Activated CD4-positive, alpha-beta T cell treated with anti-CD3 and anti-CD28 coated beads, Interleukin-2, amount 50 U/mL, for 1 hour (primary cell): ENCODE measurements at places on chromosomes 13 and 19.

DNA sequence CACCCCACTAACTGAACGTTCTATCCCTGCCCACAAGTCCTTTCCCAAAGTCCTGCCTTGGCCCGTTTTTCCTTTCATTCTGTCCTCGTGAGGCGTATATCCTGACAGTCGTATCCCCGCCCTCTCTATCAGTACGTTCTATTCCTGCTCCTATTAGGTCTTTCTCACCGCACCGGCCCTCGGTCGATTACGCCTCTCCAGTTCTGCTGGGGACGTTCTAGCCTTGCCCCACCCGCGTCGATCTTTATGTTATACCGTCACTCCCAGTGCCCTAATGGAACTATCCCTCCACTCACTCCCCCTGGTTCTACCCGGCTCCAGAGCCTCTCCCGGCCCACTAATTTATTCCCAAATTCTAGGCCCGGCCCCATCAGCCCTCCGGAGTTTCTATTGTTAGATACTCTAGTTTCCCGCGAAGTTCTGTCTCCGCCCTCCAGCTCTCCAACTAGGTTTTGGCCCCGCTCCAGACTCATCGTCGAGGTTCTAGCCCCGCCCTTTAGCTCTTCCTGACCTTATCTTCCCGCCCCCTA is 2.0 kb downstream of the PLAUR start:
- no peak for DNase-seq

DNA sequence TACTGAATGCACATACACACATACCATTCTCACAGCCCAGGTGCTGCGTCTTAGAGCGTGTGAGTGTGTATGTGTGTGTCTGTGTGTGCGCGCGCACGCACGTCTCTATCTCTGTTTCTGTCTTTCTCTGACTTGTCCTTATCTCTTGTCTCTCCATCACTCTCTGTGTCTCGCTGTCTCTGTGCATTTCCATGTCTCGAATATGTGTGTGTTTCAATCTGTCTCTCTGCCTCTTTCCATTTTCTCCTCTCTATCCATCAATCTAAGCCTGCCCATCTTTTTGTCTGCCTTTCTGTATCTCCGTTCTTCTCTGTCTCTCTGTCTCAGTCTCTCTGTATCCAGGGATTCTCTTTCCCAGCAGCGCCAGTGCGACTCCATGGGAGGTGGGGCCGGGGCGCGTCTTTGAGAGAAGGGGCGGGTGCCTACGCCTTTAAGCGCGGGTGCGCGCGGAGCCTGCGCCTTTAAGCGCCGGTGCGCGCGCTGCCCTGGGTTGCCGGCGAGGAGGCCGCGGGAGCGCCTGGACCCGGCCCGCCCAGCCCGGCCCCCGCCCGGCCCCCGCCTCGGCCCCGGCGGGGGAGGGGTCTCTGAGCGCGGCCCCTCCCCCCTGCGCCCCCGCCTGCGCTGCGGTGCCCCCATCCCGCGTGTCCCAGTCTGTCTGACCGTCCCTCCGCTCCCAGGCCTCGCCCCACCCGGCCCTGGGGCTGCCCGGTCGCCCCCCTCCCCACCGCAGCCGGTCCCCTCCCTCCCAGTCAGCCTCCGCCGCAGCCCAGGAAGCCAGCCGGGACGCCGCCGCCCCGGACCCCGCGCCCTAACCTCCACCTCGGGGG is at the start of gene LRFN3:
Gene LRFN3, plus strand, starts transcription at position 464 of the 827 bp plus-strand sequence. CDS start 3,052 bp downstream, outside the sequence.
- DNase-seq: peak; percentile 44

- no peak for DNase-seq
Observed at GRCh38 chr19:34989298-34989697, 10.8 kb upstream of the GRAMD1A start.

DNA sequence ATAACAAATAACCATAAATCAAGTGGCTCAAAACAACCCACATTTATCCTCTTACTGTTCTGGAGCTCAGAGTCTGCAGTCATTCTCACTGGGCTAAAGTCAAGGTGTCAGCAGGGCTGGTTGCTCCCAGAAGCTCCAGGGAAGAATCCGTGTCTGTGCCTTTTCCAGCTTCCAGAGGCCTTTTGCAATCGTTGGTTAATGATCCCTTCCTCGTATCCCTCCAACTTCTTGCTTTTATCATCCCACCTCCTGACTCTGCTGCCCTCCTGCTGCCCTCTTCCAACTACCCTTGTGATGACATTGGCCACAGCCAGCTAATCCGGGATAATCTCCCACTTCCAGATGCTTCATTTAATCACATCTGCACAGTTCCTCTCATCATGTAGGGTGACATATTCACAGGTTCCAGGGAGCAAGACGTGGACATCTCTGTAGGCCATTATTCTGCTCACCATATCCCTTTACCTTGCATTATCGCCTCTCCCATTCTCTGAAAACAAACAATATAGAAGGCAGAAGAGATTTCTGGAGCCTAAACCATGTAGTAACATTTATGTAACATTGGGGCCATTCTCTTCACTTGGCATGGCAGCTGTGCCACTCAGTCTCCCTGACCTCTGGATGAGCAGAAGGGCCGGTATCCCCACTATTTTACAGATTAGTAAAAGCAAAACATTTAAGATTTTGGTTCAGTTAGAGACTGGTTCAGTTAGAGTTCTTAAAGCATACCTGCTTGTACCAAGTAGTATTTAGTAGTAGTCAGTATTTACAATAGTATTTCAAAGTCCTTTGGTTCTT is 53.5 kb downstream of the RFC3 start:
- DNase-seq: no peak

- DNase-seq: no peak
Observed at GRCh38 chr13:22126433-22127021, 455.7 kb downstream of the FGF9 start.

DNA sequence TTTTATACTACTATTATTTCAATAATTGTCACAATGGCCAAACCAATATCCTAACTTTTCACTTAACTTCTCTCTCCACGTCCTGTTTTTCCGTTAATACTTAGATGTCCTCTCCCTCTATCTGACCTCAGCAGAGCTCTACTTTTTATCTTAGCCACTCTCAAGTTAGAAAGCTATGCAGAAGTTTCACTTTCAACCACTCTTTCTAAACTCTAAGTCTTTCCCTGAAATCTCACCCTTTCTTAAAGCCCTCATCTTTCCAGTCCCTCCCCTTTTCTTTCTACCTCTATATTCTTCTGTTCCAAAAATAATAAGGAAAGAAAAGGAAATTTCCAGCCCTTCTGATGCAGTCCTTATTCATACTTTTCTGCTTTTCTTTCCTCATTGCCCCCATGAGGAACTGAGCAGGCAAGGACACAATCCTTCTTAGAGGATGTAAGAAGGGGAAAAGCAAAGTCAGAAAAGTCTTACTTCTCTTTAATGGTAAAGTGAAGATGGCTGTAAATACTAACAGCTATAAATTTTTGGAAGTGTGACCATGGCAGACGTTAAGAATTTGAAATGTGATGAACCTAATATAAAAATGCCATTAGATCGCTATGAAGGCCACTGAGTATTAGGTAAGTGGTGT is 23.0 kb downstream of the FAM216B start:
- DNase-seq: no peak

DNA sequence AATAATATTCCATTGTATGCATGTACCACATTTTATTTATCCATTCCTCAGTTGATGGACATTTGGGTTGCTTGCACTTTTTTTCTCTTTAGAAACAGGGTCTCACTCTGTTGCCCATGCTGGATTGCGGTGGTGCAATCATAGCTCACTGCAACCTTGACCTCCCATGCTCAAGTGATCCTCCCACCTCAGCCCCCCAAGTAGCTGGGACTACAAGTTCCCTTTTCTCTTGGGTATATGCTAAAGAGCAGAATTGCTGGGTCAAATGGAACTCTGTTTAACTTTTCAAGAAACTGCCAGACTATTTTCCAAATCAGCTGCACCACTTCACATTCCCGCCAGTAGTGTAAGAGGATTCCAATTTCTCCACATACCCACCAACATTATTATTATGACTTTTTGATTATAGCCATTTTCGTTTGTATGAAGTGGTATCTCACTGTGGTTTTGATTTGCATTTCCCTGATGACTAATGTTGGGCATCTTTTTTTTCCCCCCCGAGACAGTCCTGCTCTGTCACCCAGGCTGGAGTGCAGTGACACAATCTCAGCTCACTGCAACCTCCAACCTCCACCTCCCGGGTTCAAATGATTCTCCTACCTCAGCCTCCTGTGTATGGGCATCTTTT is 7.6 kb upstream of the IPO5 start:
- DNase-seq: no peak
